GM23248 (cell line): ENCODE measurements at places on chromosomes 4 and X. TPM values are rescaled to one million over a fixed set of nuclear protein-coding genes. Genes with fewer than 3 reads are reported as not detected.

Gene MAGEA8
- not detected in 2 replicates for polyA plus RNA-seq

Gene SLITRK4
- polyA plus RNA-seq: not detected in 2 replicates

Gene DLG3
- 1.2 and 1.7 TPM in 2 replicates for polyA plus RNA-seq

Gene MAP3K15
- not detected in 2 replicates for polyA plus RNA-seq

Gene IGSF1
- not detected in 2 replicates for polyA plus RNA-seq

Gene HTN1
- not detected in 2 replicates for polyA plus RNA-seq

Gene OTUD5
- 27.0 and 30.9 TPM in 2 replicates for polyA plus RNA-seq

Gene XAGE1A
- not detected in 2 replicates for polyA plus RNA-seq

Gene MAGEA10
- not detected in 2 replicates for polyA plus RNA-seq

Gene GLRB
- polyA plus RNA-seq: 7.6 and 8.5 TPM in 2 replicates

Gene FATE1
- not detected in 2 replicates for polyA plus RNA-seq

Gene AVPR2
- polyA plus RNA-seq: not detected in 2 replicates

Gene ZNF280C
- polyA plus RNA-seq: 2.0 and 2.2 TPM in 2 replicates

Gene EGF
- not detected in 2 replicates for polyA plus RNA-seq

Gene KLHL4
- polyA plus RNA-seq: not detected in 2 replicates

Gene CC2D2A
- 11.5 and 12.2 TPM in 2 replicates for polyA plus RNA-seq

Gene FAM184B
- 0.04 and 0.06 TPM in 2 replicates for polyA plus RNA-seq

Gene MAGEC3
- polyA plus RNA-seq: not detected in 2 replicates

Gene MAGEE1
- 0.39 and 0.60 TPM in 2 replicates for polyA plus RNA-seq

Gene ASB9
- polyA plus RNA-seq: 0.43 TPM in 1 of 2 replicates, not detected in the other

Gene GAB3
- polyA plus RNA-seq: 0.89 and 1.0 TPM in 2 replicates

Gene RAP1GDS1
- 49.2 and 55.4 TPM in 2 replicates for polyA plus RNA-seq

Gene ZNF718
- polyA plus RNA-seq: 2.7 and 3.4 TPM in 2 replicates

Gene MTMR8
- 0.10 TPM in 1 of 2 replicates, not detected in the other for polyA plus RNA-seq

Gene SGCB
- polyA plus RNA-seq: 108 and 112 TPM in 2 replicates

Gene ZFP92
- polyA plus RNA-seq: not detected in 2 replicates

Gene ABHD18
- 3.5 and 4.1 TPM in 2 replicates for polyA plus RNA-seq

Gene HTR2C
- not detected in 2 replicates for polyA plus RNA-seq

Gene TRPC3
- polyA plus RNA-seq: not detected in 2 replicates

Gene SYTL5
- polyA plus RNA-seq: not detected in 2 replicates

Gene NAP1L2
- not detected in 2 replicates for polyA plus RNA-seq
